GM06990 (cell line): ENCODE measurements at places on chromosomes 11 and 22.

- DNase-seq = no peak
Measured at GRCh38 chr11:80379620-80380278, 938.9 kb upstream of the TENM4 start.

DNA sequence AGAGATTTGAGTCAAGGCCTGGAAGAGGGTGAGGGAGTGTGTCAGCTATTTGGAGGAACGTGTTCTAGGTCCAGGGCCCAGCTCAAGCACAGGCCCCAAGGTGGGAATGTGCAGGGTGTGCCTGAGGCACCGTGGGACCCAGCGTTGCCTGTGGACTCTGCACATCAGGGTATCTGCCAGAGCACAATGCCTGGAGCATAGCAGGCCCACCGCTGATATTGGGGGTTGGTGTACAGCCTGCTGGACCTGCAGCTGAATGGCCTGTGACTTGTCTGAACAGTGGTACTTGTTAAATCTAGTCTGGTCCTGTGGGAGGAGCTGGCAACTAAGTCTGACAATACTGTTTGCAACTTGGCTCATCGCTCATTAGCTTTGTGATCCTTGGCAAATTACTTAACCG lies 131.7 kb downstream of the GRIK4 start:
- no peak for DNase-seq

DNA sequence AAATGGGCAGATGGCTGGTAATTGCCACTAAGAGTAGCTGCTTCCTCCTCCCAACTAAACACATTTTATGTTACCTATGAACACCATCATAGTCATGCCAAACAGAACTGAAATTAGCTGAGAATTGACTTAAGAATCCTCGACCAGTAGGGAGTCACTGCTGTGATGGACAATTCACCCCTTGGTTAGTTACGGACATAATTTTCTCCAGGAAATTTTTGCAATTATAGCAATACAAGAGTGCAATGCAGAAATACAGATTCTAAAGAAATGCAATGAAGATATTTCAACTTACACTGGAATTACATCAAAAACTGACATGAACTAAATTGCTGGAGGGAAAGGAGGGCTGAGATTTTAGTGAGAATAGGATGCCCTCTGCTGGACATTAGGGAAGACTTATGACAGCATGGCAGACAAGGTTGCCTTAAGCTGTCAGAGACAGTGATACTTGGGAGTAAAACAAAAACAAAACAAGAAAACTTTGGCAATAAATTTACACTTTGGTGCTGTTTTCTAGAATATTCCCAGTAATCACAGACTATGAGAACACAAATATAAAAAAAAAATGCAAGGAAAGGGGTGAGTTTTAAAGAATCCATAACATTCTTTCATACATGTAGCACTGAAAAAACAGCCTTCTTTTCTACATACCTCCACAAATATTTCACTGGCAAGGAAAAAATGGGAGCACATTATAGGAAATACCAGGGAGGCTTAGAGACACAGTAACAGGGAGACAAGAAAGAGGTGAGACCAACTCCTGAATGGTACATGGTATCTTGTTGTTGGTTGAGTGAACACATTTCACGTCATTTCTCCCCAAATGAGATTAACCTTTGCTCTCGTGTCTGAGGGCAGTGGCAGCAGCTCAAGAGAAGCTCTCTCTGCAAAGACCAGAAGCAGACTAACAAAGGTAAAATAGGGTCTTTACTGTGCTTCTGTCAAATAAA lies 11.2 kb upstream of the PPP2R1B start:
- peak; percentile 50 for DNase-seq

- DNase-seq = no peak
Measured at GRCh38 chr11:59062602-59063529, 23.2 kb upstream of the GLYATL1B start.

DNA sequence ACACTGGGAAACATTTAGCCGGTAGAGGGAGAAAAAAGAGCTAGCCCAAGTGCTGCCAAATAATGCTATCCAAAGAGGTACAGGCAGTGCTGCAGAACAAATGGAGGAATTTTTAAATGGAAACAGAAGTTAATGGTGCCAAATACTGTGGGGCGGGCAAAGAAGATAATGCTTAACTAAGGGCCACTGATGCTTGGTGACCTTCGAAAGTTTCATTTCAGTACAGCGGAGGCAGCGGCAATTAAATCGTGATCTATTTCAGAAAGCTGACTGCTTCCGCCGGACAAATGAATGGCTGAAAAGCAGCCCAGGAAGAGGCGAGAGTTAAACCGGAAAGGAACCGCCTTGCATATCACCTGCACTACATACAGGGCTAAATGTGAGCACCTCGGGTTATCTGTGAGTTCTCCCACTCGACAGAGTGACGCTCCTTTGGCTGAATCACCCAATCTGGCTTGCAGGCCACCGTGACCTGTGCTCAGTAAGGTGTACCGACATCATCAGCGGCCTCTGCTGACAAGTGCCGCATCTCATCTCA lies 42.1 kb downstream of the CADM1 start:
- DNase-seq = no peak
